ENCODE measurements at places on chromosomes 5 and 9.

DNA sequence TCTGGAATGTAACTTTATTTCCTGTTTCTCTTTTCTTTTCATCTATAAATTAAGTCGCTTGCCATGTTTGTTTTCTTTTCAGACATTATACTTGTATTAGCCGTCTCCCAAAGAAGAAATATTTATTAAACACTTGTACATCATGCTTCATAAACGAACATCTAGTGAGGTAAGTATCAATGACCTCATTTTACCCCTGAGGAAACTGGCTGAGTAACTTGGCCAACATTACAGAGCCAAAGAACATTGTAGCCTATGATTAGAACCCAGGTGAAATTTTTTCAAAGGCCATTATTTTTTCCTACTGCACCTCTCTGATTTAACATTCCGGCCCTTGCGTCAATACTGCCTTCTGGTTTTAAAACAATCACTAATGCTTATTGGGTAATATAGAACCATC, 4.2 kb downstream of the FREM1 start:
- DNase-seq, result no peak

DNA sequence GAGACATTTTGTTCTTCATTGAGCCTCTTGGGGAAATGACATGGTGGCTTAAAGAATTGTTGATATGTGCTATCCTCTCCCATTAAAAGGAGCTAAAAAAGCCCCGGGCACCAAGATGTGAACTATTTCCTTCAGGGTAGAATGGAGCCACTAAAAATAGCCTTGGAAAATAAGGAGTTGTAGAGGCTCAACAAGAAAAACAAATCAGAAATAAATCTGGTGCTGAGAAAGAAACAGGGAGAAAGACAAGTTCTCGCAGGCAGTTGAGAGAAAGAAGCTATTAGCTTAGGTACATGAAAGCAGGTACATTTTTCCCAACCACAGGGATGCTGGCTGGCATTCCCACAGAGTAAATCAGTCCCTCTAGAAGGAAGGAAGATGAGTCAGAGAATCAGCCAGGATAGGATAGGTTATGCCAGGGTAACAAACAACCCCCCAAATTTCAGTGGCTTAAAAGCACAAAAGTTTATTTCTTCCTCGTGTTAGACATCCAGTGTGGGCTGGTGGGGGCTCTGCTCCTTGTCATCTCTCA, 134.6 kb upstream of the ADRA1B start:
- DNase-seq, result no peak

GRCh38 chr9:32867026-32867425, 83.7 kb downstream of the TMEM215 start:
- no peak for DNase-seq

DNA sequence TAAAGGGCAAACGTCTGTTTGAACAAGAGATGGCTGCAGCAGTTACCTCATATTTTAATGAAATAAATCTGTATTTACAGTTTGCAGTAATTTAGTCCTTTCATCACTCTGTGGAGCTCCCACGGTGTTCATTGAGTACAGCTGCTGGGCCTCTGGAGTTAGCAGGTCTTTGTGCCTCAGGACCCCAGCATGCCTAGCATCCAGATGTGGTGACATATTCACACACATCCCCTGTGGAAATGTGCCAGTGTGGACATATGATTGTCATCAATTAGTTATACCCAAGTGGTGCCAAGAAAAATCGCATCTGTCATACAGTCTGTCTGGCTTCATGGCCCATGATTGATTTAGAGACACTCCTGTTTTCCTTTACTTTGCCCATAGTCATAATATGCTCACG, 77.3 kb downstream of the NNT start:
- no peak for DNase-seq

DNA sequence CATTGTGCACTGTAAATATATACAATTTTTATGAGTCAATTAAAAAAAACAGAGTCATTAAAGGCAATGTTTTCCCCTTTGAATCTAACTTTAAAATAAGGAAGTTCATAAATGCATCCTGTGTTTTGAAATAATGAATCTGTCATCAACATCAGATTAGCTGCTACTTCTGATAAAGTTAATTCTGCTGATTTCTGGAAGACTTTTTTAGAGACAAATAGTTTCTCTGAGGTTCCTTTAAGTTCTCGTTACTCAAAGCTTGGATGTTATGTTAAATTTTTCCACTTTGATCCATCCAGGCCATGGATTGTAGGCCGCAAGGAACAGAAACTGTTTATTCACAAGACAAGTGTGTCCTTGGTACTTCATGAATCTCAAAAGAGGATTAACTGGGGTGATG, 115.5 kb downstream of the CARTPT start:
- no peak for DNase-seq

GRCh38 chr9:71218774-71219173, 97.4 kb upstream of the TRPM3 start:
- no peak for DNase-seq

DNA sequence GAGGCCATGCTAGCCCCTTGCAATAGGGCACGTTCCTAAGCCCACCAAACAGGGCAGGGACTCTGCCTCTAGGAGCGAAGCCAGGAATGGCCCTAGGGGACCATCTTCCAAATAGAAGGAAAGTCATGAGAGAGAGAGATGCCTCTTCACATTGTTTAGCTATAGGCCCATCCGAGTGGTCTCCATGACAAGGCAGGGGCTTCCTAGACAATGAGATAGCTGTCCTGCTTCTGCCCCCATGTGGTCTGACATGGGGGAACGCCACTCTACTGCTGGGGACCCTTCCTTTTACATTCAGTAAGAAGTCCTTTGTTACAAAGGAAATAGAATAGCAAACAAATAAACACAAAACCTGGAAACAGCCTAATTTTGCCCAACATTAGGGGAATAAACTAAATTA, 17.9 kb upstream of the KIF4B start:
- no peak for DNase-seq

- no peak for DNase-seq
Measured at GRCh38 chr5:86124333-86124732, 493.4 kb upstream of the COX7C start.

DNA sequence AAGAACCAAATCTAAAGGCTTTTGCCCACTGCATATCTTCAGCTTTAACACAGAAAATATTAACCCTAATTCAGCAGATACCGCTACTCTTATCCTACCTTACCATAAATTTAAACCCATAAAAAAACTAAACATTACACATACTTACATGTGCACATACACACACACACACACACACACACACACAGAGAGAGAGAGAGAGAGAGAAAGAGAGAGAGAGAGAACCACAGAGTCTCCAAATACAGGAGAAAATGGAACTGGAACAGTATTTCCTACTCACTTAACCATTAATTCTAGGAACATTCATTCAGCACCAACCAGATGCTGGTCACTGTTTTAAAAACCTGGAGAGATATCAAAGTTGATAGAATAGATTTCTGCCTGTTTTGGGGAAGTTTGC, 53.7 kb downstream of the EFNA5 start:
- DNase-seq, result no peak

GRCh38 chr9:117365438-117365837, 49.4 kb downstream of the ASTN2 start:
- no peak for DNase-seq

DNA sequence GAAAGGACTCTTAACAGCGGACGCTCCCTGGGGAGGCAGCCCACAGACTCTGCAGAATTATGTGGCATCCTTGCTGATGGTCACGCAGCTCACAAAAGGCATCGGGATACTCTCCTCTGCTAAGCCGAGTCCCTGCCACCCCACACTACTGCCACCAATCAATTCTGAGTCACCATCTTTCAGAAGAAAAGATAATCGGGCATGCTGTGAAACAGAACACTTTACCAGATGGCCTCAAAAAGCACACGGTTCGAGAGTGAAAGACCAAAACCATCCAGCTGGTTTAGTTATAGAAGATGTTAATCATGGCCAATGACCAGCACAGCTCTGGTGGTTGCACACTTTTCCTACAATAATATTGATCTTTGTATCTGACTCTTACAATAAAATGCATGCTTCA, 136.3 kb downstream of the MYO10 start:
- DNase-seq, result no peak

DNA sequence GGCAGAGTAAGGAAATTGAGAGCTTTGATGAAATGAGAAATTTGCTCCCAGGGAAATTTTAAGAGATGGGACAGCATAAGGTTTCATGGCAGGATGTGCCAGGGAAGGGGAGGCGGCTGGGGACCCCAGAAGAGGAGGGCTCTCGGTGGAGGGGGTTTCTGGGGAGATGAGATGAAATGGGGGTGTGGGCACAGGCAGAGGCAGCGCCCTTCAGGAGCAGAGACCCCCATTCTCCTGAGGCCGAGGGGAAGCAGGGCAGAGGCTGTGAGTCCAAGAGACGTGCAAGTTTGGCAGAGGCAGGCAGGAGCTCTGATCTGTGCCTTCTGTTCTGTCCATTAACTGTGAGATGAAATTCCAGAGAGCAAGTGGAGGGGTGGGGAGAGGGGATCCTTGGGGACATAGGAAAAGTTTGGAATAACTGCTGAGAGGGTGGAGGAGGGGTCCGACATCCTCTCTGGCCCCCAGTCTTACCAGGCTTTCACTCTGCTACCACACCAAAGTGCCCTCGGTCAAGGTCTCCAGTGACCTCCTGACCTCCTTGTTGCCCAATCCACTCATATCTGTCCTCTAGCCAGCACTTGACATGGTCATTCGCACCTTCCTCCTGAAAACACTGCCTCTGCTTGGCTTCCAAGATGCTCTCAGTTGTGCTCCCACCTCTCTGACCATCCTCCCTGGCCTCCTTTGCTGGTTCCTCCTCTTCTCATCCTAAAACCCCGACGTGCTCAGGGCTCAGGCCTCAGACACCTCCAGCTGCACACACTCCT, 108.1 kb upstream of the MVB12B start:
- DNase-seq, result no peak

DNA sequence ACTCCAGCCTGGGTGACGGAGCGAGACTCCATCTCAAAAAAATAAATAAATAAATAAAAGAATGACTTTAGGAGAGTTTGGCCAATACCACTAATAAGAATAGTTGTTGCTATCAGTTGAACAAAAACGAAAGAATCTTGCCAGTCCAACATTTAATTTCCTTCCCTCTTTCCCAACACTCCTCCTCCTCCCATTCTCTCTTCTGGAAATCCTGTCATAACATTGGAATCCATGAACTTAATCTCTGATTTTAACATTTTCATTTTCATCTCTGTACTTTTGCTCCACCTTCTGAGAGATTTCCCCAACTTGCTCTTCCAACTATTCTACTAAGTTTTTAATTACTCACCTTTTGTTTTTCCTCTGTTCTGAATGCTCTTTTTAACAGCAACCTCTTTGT, 42.8 kb upstream of the CDK20 start:
- DNase-seq, result no peak

GRCh38 chr5:58940446-58940845, 357.6 kb downstream of the RAB3C start:
- no peak for DNase-seq

GRCh38 chr9:136403538-136403914, 3.6 kb upstream of the SNAPC4 start:
- peak; percentile 64 for DNase-seq

GRCh38 chr5:75286211-75286773, 49.6 kb upstream of the ANKRD31 start:
- DNase-seq, result no peak

- no peak for DNase-seq
Measured at GRCh38 chr9:859251-859650, 17.8 kb downstream of the DMRT1 start.

DNA sequence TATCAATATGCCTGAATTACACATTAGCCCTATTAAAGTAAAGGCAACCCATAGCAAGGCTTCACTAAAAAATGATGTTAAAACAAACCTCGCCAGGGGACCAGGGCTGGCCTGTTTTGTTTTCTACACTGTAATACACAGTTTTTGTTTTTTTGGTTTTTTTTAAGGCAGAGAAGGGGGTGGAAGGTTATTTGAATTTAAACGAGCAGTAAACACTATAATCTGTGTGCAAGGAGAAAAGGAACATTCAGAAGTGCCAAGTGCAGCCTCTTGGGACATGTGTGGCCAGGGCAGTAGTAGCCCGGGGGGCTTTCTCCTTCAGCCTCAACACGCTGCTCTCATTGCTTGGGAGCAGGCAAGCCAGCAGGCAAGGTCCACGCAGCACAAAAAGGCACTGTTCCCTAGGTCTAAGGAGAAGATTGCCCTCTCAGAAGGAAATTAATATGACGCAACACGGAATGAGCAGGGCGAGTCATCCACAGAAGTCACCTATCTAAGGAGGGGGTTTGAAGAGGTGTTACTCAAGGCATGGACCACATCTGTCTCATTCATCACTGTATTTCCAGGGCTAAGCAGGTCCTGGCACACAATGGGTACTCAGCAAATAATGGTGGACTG, 16.2 kb downstream of the SIL1 start:
- no peak for DNase-seq

DNA sequence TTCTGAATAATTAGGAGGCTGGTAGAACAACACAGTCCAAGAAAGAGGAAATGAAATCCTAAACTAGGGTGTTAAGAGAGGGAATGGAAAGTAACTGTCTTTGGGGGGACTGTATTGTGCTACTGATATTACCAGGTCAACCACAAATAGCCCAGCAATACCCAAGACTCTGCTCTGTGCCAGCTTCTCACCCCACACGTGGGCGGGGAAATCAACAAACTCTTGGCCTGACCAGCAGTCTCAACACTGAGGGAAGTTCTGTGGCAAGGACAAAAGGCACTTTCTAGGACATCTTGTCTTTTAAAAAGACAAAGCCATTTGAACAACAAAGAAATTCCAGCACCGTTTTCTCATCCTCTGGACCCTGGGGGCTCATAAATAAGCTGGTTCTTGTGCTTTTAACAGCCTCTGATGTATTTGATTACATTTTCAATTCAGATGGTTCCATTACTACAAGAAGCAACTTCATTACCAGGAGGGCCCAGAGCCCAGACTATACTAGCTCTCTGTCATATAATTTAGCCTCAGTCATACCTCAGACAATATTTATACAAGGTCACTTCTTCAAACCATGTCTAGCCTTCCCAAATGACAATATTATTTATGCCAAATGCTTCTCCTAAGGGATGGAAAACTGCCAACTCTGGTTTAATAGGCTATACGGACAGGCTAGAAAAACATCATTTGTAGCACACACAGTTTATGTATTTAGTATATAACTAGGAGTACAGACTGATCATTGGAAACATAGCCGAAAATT, 297.8 kb downstream of the CWC27 start:
- no peak for DNase-seq

GRCh38 chr5:107476783-107477182, 194.0 kb downstream of the EFNA5 start:
- no peak for DNase-seq

- DNase-seq, result no peak
Measured at GRCh38 chr5:58403822-58404433, 56.0 kb downstream of the PLK2 start.

Measured in stimulated activated CD8-positive, alpha-beta memory T cell treated with anti-CD3 and anti-CD28 coated beads, Interleukin-4, amount 100 ng/mL, for 4 hours (primary cell).